ENCODE measurements at places on chromosomes 4 and X.

DNA sequence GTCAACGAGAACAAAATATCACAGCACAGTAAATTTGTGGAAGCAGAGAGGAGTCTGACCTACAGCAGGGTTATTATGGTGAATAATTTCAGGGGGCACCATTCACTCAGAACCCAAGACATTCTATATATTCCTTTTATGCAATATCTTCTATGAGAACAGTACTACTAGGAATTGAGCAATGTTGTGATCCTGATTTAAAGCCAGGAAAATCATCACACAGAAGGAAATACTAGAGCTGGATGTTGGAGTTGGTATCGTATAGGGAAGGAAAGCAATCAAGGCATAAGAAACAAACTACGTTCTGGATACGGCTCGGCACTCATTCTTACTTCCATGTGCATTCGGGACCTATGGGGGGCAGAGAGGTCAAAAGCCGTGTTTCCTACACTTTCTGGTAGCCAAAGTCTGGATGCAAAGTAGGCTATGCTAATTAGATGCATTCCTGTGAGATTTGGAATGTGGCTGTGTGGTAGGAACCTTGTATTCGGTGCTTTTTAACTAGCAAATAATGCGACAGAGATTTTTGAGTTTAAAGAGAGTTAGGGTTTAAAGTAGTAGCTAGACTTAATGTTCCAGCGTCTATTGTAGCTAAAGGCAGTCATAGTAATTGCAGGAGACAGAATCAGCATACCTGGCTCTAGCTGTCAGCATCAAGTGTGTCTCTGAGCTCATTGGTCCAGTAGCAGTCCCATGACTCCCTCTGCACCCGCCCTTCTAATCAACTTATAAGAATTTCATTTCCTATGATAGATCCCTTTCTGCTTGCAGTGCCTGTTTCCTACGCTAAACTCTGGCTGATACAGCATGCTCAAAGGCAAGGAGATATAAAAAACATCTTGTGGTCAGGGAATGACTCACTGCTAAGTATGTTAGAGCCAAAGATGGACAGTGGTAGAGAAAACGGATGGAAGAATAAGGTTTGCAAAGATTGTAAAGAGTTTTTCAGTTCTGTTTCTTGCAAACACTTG, 43.3 kb upstream of the PDGFC start:
- DNase-seq = no peak

DNA sequence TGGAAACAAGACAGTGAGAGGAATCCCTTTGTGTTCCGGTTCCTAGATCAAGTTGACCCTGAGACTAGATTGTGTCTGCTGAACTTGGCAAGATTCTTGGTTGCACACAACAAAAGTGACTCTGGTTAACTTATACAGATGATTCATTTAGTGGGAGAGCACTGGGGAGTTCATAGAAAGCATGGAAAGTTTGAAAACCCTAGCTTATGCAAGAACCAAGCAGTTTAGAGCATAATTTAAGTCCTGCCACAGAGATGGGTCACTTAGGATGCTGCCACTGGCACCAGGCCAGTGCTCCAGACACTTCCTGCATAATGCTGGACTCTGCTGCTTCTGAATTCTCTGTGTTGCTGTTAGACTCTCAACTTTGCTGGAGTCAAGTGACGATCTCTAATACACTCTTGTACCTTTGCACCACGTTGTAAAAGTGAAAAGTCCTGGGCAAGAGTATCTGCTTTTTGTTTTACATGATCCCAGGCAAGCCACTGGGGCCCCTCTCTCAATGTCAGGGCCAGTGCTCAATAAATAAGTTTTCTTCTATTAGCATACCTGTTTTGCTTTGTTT, 12.7 kb upstream of the DCUN1D4 start:
- DNase-seq = no peak

DNA sequence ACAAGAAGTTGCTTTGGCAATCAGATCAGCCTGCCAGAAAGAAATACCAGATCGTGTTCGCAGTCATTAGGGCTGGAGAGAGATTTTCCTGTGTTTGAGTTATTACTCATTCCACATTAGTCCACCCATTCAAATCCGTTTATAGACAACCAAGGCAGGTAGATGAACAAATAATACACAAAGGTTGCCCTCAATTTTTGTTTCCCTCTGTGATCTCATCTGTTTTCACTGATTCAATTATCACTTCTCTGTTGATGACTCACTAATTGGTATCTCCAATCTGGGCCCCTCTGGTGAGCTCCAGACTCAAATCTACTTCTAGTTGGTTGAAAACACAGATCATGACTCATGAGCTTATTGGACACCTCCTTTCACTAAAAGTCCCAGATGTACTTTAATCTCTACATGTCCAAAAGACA, 54.5 kb downstream of the CHM start:
- no peak for DNase-seq

GRCh38 chr4:181465826-181466225, 777.4 kb upstream of the TENM3 start:
- DNase-seq = no peak

DNA sequence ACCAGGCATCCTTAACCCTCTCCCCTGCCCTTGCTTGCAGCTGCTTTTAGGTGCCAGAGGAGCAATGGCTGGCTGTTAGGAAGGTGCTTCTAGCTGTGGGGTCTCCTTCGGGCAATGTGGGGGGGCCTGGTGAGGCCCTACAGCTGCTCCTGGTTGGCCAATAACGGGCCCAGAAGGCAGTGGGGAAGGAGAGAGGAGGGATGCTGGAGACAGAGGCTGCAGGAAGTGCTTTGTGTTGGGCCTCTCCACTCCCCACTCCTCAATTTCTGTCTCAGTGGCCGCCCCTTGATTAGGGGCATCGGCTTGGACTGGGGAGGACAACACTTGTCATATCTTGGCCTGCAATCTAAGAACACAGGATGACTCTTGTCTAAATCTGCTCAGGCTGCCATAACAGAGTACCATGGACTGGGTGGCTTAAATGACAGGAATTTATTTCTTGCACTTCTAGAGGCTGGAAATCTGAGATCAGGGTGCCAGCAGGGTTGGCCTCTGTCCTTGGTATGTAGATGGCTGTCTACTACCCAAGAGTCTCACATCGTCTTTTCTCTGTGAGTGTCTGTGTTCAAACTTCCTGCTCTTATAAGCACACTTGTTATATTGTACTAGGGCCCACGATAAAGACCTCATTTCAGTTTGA, 374.3 kb downstream of the MID1IP1 start:
- DNase-seq = no peak

- no peak for DNase-seq
Measured at GRCh38 chr4:174563399-174563798, 41.1 kb upstream of the HPGD start.

DNA sequence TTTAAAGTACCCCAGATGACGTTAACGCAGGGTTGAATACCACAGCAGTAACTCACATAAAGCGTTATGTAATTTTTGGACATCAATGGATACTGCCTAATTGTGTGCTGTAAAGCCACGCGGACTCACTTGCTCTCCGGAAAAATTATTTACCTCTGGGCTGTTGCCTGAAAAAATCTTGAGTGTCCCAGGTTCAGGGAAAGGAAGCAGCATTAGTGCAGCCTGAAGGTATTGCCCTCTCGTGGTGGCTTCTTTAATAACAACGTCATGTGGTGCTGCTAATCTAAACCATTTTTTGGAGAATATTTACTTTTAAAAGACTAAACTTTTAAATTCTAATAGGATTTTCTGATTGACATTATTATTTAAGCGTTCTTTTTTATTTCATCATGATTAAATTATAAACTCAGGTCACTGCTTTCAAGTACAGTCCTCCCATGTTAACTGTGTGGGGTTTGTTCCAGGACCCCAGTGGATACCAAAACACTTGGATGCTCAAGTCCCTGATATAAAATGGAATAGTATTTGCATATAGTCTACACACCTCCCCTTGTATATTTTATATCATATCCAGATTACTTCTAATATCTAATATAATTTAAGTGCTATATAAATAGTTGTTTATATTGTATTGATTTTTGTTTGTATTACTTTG, 384.8 kb downstream of the FAM133A start:
- DNase-seq = no peak

GRCh38 chr4:77911091-77911490, 48.5 kb downstream of the MRPL1 start:
- DNase-seq = no peak

DNA sequence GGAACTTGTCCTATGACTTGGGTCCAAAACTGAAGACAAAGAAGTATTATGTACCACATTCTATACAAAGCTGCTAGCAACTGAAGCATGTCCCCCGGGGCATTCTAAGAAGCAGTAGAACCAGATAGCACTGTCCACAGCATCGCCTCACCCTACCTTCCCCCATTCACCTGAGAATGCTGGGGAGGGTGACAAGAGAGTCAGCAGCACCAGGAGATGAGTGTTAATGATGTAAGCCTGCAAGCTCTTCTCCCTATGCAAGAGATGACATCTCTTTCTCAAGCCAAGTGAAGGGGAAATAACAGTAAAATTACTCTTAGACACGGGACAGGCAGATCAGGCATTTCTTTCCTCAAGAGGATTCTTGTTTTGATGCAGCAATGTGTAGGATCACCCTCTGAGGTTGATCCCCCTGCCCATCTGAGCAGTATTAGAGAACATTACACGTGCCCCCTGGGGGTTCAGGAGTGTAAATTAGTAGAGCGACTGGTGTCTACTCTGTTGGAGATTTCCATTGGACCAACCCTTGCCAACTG, 13.9 kb upstream of the TLR1 start:
- DNase-seq = no peak

DNA sequence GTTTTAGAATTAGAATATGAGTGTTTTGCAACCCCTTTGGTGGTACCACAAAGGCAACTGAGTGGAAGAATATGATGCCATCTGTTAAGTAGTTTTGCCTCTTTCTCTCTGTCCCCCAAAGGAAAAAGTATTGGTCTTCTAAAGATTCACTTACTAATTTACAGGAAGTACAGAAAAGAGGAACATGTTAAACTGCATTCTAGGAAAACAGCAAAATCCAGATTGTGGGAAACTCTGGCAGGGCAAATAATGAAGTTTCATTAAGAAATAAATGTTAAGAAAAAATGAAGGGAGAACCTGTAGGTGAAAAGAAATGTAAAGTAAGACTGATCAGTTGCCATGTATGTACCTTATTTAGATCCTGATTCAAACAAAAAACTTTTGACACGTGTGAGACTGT, 39.3 kb downstream of the NSUN7 start:
- no peak for DNase-seq

DNA sequence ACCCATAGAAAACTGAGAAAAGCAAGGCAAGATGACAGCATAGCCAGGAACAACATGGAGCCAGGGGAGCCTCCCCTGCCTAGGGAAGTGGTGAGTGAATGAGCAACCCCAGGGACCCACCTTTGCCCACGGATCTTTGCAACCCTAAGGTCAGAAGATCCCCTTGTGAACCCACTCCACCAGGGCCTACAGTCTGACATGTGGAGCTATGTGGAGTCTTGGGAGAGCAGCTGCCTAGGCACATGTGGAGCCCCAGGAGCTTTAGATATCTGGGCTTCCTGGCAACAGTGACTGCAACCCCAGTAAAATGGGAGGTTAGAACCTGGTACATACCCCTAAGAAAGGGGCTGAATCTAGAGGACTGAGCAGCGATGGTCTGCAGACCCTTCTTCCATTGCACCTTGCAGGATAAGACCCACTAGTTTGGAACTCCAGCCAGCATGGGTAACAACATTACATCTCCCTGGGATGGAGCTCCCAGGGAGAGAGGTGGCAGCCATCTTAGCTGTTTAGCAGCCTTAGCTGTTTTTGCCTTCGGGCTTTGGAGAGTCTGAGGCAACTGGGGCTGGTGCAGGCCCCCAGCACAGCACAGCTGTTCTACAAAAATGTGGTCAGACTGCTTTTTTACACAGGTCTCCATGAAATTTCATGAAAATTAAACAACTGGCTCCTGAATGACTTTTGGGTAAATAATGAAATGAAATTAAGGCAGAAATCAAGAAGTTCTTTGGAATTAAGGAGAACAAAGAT, 104.7 kb upstream of the TRIM2 start:
- no peak for DNase-seq

- DNase-seq = no peak
Measured at GRCh38 chr4:110653321-110654253, 30.7 kb upstream of the PITX2 start.

DNA sequence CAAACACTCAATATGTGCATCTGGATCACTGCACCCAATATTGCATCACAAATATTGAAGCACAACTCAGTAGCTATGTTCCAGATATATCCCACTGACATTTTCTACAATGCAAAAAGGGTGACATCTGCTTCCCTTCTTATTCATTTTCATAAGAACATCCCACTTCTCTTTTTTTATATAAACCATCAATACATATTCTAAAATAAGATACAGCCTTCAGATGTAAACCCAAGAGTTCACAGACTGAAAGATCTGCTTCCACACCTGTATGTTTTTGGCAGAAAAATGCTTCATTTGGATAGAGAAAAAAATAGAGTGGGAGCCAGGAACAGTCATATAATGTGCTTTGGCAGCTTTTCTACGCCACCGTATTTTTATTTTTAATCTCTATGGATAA, 815.6 kb upstream of the ADGRL3 start:
- no peak for DNase-seq

DNA sequence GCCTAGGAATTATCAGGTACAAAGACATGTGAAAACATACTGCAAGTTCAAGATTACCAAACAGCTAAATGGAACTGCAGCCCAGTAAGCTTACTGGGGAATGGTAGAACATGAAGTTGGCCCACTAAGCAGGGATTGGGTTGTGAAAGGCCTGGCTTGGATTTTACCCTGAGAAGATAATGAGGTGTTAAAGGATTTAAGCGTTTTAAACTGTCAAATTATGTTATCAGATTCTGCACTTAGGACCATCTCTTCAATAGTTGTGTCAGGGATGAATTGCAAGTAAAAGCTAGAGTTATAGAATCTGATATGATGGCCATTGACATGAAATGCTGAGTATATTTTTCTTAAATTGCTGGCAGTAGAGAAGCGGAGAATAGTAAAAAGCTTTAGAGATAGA, 225.7 kb downstream of the GRID2 start:
- DNase-seq = no peak

- DNase-seq = no peak
Measured at GRCh38 chr4:40923316-40924095, 173.8 kb downstream of the NSUN7 start.

DNA sequence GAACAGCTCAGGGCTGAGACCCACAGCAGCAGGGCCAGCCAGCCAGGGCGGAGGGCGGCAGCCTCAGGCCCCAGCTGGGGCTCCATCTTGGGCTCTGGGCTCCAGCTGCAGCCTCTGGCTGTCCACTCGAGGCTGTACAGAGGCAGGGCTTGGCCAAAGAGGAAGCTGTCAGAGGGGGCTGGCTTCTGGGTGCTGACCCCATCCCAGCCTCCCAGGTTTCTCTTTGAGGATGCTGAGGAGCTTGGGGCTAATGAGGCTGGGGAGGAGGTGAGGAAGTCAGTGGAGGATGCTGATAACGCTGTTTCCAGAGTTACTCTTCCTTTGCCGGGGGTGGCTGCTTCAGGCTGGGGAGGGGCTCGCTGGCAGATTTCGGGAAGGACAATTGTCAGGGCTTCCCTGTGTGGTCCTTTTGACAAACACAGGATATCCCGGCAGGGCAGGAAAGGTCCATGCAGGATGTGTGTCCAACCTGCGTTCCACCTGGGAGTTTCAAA, at the start of gene DIPK2B:
TSS of gene DIPK2B (minus strand) at position 136 of the 494 bp plus-strand sequence. CDS start at position 86, 50 bp downstream.
- DNase-seq = no peak

Data from stimulated activated CD4-positive, alpha-beta T cell treated with anti-CD3 and anti-CD28 coated beads, Interleukin-1b, Interleukin-23, amount 100 ng/mL, for 1 hour (primary cell).